Uterus (tissue), 4 donors: ENCODE measurements at places on chromosomes 11 and 22. TPM values are rescaled to one million over a fixed set of nuclear protein-coding genes. Genes with fewer than 3 reads are reported as not detected.
A peak's percentile ranks its signal among the peaks of the same experiment; 100 is the strongest.

Gene PIWIL4
- 9.0 TPM for total RNA-seq

GRCh38 chr22:42236848-42237247 lies 33.6 kb downstream of the TCF20 start:
- DNase-seq, result no peak

- DNase-seq, result peak; percentile 55
Measured at GRCh38 chr11:76206327-76207081, at the start of gene WNT11. Gene WNT11 (minus strand): TSS chr11:76206502. CDS start chr11:76206407, 95 bp downstream.

GRCh38 chr11:111515591-111515990 lies 1.0 kb downstream of the HOATZ start:
- DNase-seq, result no peak

DNA sequence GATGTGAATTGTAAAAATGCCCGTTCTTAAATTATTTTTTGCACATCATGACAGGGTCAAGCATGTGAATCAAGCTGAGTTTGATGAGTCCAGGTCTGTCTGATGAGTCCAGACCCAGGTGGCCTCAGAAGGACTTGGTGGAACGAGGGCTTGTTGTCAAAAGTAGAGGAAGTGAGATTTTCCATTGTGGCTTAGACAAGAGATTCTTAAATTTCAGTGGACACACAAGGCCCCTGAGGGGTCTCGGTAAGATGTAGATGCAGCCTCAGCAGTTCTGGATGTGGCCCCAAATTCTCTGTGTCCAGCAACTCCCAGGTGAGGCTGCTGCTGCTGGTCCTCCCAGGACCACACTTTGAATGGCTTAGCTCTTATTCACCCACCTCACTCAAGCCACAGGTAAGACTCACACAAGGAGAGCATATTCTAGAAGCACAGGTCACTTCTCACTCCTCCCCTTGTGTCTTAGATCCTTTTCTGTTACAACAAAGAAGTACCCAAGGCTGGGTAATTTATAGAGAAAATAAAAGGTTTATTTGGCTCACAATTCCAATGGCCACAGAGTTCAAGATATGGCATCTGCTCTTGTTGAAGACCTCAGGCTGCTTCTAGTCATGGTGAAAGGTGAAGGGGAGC lies 98.8 kb downstream of the GGTLC2 start:
- no peak for DNase-seq

GRCh38 chr11:97934572-97935208 lies 1086.1 kb upstream of the CNTN5 start:
- DNase-seq, result no peak

DNA sequence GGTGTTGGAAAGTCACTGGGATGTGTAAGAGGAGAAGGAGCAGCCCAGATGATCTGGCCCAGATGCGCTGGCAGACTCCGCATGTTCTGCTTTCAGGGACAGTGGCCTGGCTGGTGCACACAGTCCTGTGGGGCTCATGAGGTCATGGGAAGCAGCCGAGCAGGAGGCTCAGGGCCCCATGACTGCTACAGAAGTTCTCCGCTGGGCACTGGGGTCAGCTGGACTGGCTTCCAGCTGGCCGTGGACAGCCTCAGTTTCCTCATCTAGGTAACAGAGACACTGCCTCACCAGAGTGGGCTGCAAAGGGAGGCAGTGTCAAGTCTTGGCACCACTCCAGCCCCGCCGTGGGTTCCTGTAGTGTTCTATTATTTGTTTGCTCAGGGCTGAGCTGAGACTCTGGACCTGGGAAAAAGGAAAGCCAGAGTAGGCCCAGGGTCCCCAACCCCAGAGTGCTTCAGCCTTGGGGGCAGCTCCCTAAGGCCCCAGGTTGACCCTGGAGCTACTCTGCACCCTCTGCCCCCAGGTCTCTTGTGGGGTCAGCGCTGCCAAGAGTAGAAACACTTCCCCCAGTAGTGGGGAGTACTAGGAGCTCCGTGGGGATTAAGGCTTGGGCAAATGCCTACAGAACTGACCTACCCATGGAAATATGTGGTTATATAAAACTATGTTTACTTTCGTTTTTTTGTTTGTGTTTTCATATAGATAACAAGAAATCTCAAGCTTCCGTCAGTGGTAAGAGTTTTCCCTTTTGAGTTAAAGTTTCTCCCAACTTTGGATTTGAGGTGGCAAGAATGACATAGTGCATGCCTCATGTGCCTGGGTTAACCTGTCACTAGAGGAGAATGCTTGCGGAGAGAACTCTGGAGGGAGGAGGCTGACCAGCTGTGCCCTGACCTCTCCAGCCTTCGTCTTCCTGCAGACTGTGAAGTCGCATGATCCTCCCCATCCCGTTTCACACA lies 45.3 kb downstream of the MED15 start:
- peak; percentile 82 for DNase-seq
